ENCODE measurements at places on chromosomes 16 and 17.

GRCh38 chr17:76738468-76738850 lies 540 bp downstream of the MFSD11 start:
- DNase-seq, result no peak

GRCh38 chr17:41614098-41614497 lies 1.5 kb upstream of the KRT16 start:
- no peak for DNase-seq

GRCh38 chr17:21370430-21370829 lies 5.7 kb upstream of the KCNJ12 start:
- no peak for DNase-seq

- no peak for DNase-seq
These were observed 12.8 kb upstream of the PAFAH1B1 start for GRCh38 chr17:2580661-2581060.

DNA sequence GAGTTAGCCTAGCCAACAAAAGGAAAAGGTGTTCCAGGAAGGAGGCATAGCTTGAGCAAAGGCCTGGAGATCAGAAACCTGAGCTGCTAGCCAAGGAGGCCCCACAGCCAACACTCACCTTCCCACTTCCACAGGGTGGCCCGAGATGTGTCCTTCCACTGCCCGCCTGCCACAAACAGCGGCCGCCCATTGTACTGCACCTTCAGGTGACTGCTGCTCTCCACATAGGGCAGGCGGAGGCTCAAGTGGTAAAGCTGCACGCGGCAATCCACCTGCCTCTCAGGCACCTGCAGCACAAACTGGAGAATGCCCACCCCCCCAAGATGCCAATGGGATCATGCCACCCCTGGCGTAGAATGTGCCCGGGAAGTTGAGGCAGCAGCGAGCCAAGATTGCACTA lies 111.5 kb downstream of the RMI2 start:
- no peak for DNase-seq

Measured in NCI-H1048 (cell line).